ENCODE measurements at places on chromosomes 7 and 10. TPM values are rescaled to one million over a fixed set of nuclear protein-coding genes. Genes with fewer than 3 reads are reported as not detected.

- no peaks in the 10 kb centered on the region for H3K4me1 ChIP-seq
- no peak overlapping the region for H3K4me3 ChIP-seq
- H3K27ac ChIP-seq: no peak overlapping the region
- no peaks in the 10 kb centered on the region for H3K27me3 ChIP-seq
- no peak for DNase-seq
Observed at GRCh38 chr7:157932498-157933218, 595.9 kb downstream of the DNAJB6 start.

Gene PNLIPRP1
- total RNA-seq: not detected

GRCh38 chr10:22679608-22680007, 34.8 kb downstream of the PIP4K2A start:
- no peaks in the 10 kb centered on the region for H3K27me3 ChIP-seq
- peak overlapping the region; percentile 16 for H3K27ac ChIP-seq
- no peak overlapping the region for H3K4me3 ChIP-seq
- DNase-seq: peak; percentile 37
- no peaks in the 10 kb centered on the region for H3K36me3 ChIP-seq
- H3K4me1 ChIP-seq: peaks cover 100% of the 10 kb centered on the region

Gene COBL
- total RNA-seq: not detected

DNA sequence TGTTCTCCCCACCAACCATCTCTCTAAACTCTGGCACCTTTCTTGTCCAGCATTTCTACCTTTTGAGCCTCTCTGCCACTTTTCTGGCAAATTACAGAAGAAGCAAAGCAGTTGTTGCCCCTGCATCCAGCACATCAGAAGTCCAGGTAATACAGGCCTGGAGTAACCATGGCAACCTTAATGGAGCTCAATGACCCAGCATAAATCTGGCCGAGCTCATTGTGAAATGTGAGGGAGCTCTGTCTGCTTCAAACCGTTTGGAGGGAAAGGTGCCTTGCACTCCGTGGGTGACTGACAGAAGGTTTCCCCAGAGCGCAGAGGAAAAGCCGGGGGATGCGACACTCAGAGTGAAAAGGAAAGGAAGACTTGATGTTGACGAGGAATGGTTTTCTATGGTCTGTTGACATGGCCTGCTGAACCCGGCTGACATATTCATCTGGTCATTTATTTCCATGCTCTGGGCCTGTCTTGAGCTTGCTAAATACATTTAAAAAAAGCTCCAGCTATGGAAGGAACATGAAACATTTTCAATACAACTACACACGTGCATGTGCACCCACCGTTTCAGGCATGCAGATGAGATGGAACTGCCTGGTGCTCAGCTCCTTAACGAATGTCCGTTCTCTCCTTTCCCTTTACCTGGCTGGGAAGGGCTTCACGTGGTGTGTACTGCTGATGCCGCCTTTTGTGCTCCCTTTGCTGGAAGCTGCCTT, 74.9 kb downstream of the ADRA2A start:
- peaks cover 1% of the 10 kb centered on the region for H3K4me1 ChIP-seq
- no peak for DNase-seq
- H3K27ac ChIP-seq: no peak overlapping the region
- no peaks in the 10 kb centered on the region for H3K36me3 ChIP-seq
- H3K4me3 ChIP-seq: no peak overlapping the region

- no peak overlapping the region for H3K27ac ChIP-seq
- H3K4me3 ChIP-seq: no peak overlapping the region
- no peak for DNase-seq
- H3K27me3 ChIP-seq: no peaks in the 10 kb centered on the region
- no peaks in the 10 kb centered on the region for H3K36me3 ChIP-seq
Observed at GRCh38 chr10:113047963-113048781, 98.1 kb downstream of the TCF7L2 start.
